Head of caudate nucleus (tissue), 42 donors: ENCODE measurements at places on chromosomes 2 and 18.
A peak's percentile ranks its signal among the peaks of the same experiment; 100 is the strongest.

GRCh38 chr2:238900511-238900910, 52.6 kb downstream of the TWIST2 start:
- no peak for DNase-seq

DNA sequence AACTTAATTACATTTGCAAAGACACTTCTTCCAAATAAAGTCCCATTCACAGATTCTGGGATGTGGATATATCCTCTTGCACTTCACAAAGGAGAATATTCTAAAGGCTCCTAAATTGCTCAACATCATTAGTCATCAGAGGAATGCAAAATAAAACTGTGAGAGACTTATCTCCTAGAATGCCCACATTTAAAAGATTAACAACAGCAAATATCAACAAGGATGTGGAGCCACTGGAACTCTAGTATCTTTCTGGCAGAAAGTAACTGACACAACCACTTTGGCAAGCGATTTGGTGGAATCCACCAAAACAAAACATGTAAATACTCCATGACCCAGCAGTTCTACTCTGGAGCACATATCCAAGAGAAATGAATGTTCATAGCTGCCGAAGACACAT, 4.6 kb downstream of the NEU2 start:
- DNase-seq: no peak

GRCh38 chr2:64142741-64143168, 1.5 kb downstream of the PELI1 start:
- DNase-seq: no peak

DNA sequence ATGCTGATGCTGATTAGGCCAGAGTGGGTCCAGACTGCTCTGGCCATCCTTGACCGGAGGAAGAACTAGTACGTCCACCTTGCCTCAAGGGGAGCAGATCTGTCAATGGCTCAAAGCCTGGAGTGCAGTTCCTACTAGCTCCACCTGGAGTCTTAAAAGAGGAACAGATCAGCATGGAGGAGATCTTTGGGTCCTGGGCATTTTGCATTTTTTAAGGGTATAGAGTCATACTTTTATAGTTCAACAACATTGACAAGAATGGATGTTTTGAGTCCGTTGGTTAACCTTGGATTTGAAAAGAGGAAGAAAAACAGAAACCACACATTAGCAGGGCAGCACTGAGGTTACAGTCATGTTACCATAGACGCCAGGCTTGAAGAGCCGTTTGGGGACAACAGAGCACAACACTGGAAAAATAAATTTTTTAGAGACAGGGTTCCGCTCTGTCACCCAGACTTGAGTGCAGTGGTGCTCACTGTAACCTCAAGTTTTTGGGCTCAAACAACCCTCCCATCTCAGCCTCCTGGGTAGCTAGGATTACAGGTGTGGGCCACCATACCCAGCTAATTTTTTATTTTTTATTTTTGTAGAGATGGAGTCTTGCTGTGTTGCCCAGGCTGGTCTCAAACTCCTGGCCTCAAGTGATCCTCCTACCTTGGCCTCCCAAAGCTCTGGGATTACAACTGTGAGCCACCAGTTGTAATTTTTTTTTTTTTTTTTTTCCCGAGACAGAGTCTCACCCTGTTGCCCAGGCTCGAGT, 78.5 kb downstream of the PRKCE start:
- no peak for DNase-seq

DNA sequence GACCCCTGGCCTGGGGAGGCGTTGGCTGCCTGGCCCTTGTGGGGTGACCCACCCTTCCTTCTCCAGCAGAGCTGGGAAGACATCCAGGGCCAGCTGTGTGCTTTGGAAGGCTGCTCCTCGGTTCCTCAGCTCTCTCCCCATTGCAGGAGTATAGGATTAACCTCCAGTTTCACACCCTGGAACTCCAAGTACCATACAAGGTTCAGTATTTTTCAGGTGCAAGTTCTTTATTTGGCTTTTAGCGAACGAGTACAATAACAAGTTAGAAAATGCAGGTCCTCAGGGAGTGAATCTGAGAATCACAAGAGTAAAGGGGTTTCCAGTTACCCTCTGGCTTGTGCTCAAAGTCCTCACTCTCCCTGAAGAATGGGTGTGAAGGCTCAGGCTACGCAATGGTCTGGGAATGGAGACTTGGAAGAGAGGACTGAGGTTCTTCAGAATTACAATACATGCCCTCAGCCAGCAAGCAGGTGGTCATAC, 101.2 kb downstream of the APOB start:
- DNase-seq: no peak

DNA sequence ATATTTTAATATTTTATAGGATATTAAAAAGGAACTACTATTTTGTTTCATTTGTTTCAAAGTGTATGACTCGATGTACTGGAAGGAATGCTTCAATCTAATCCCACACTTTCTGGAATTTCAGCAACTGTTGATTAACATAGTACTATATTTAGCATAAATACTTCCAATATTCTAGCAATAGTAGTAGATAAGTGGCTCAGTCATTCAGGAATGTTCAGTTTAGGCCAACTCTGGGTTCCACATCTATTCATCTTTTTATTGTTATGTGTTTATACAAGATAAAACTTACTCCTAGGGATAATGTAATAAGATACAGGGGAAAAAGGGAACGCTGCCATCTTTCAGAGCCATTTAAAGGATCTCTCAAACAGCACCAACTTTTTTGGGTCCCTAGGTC, 22.3 kb upstream of the ORC2 start:
- DNase-seq: no peak

DNA sequence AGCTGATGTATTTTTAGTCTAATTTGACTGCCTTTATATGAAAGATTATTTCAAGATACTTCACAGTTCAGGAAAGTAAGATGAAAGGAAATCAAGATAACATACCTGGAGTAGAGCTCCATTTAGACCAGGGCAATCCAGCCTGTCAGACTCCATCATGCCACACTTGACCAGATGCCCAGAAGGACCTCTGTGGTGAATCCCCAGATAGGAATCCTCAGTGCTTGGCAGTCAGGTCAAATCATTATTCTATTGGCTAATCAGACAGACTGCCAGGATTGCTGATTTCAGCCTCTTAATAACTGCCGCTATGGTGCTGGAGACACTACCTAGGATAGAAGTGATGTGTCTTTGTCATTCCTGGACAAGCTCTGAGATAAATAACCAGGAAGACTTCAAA, 404.2 kb downstream of the STK39 start:
- DNase-seq: no peak

DNA sequence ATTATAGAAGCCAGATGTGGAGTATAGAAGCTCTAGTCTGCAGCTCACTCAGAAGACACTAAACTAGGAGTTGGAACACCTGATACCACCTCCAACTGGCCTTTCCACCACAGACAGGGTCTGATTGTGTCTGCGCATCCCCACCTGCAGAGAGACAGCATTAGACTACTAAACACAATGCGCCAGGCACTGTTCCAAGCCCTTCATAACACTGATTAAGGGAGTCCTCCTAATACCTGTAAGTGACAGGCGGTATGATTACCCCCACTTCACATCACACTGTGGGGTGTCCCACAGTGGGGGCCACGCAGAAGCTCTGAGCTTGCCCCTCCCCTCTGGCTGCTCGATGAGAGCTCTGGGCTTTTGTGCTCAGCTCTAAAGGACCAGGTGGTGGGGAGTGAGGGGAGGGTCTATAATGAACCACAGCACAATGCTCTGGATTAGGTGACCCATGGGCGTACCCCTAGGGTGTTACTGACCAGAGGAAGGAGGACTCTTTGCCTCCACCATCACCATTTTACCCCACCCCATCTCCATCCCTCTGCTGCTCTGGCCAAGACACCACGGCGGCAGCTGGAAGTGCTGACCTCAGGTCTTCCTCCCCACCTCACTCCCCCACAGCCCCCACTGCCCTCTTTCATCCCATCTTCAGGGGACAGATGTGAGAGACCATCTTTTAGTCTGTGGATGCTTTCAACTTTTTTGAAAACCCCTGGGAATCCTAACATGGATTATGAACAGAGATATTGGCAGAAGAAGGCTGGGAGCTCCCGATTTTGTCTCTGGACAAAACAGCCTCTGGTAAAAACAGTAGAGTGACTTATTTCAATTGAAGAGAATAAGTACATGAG, 145.1 kb downstream of the GFPT1 start:
- DNase-seq: no peak

DNA sequence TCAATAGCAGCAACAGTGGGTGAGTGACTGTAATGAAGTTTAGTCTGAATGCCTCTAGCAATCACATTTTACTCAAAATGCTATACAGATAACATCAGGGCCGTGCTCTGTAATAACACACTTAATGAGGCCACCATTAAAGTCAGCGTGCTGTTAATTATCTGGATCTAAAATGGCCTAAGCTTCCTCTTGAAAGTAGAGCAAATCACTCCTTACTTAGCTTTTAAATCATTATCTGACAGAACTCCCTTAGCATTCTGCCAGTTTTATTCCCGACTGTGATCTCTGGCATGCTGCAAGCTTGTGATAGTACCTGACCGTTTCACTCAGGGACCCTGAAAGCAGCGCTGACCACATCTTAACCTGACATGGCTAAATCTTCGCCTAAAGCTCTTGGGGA, 9.0 kb downstream of the RPS7 start:
- no peak for DNase-seq

GRCh38 chr2:64222351-64222750, 78.1 kb upstream of the PELI1 start:
- DNase-seq: no peak

GRCh38 chr18:62625019-62625418, 90.3 kb upstream of the PHLPP1 start:
- DNase-seq: no peak

- DNase-seq: no peak
Observed at GRCh38 chr18:79658366-79658765, 21.2 kb upstream of the CTDP1 start.

GRCh38 chr2:550860-551567, 126.2 kb downstream of the TMEM18 start:
- peak; percentile 15 for DNase-seq

GRCh38 chr2:218876562-218877219, 4.0 kb upstream of the WNT10A start:
- DNase-seq: peak; percentile 83

GRCh38 chr2:181526014-181526413, 68.8 kb downstream of the ITGA4 start:
- no peak for DNase-seq

DNA sequence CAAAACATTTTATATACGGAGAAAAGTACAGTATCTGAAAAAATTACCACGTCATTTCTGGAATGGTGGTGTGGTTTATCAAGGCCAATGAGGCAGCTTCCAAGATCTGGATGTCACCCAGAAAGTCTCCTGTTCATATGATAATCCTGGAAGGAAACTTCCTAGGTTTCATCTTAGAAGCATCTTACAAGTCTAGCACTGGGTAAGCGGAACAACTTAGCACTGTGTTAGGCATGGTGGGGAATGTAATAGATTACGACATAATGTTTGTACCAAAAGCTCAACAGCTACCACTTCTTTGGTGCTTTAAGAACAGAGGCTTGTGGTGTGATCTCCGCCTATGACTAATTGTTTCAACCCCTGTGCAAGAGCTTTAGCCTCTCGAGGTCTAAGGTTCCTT, 63.1 kb upstream of the LYPD1 start:
- no peak for DNase-seq

DNA sequence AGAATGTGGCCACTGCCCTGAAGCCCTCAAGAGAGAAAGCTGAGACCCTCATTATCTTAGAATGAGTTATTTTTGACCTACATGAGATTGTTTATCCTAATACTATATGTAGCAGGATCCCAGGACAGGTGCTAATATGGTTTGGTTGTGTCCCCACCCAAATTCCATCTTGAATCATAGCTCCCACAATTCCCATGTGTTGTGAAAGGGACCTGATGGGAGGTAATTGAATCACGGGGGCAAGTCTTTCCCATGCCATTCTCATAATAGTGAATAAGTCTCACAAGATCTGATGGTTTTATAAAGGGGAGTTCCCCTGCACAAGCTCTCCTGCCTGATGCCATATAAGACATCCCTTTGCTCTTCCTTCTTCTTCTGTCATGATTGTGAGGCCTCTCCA, 76.8 kb downstream of the CCBE1 start:
- no peak for DNase-seq

DNA sequence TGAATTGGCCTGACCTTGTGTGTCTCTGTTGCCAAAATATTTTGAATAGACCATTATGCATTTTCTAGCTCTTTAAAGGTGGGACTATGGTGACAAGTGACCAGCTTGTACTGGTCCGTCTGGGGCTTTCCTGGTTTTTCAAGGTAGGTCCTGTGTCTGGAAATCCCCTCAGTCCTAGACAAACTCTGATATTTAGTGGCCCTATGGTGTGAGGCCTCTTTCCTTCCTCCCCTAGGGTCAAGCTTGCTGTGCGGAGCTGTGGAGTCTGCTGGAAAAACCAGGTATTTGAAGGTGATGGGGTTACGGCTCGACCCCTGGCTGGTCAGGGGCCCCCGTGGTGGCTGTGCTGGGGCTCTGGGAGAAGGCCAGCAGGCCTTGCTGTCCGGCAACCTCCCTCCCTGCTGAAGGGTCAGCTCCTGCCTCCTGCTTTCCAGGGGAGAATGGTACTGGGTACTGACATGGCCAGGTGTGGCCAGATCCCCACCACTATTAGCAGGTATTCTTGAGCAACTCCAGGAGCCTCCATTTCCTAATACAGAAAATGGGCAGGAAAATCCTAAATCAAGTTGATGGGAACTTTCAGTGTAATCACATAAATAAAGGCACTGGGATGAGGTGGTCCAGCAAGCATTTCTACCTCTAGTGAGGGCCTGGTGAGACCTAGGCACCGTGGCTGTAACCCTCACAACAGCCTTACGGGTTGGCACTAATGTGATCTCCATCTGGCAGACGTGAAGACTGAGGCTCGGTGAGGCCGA, 86.2 kb upstream of the HS6ST1 start:
- no peak for DNase-seq

DNA sequence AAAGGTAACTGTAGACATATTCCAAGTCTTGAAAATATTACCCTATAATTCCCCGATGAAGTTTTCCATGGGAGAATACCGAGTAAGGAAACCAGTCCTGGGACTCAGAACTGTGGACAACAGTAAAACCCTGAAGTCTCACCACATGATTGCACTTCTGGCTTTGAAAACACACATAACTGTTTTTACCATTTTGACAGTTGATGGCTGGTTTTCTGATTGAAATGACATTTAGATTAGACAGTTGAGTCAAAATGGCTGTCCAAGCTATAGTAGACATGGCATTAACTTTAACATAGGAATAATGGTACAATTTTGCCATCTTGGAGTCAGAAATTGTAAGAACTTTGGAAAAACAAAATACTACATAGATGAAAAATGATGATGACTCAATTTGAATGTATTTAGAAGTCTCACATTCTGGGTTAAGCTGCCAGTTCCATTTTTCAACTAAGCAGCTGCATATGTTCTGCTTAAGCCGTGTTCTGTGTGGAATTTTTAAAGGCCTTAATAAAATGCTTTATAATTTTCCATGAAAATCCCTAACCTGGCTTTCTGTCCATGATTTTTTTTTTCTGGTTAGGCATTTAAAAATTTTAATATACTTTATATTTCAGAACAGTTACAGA, 38.3 kb upstream of the WIPF1 start:
- no peak for DNase-seq

GRCh38 chr2:139099721-139100120, 319.5 kb upstream of the NXPH2 start:
- no peak for DNase-seq

GRCh38 chr2:55087501-55087900, 37.2 kb upstream of the RTN4 start:
- DNase-seq: no peak
